ENCODE measurements at places on chromosomes 7 and 10. TPM values are rescaled to one million over a fixed set of nuclear protein-coding genes. Genes with fewer than 3 reads are reported as not detected.

- no peaks in the 10 kb centered on the region for H3K36me3 ChIP-seq
- DNase-seq: no peak
- no peak overlapping the region for H3K4me3 ChIP-seq
- H3K27me3 ChIP-seq: peaks cover 28% of the 10 kb centered on the region
- no peaks in the 10 kb centered on the region for H3K4me1 ChIP-seq
These were observed 2.8 kb downstream of the SPRN start for GRCh38 chr10:133421336-133422222.

- H3K27me3 ChIP-seq: no peaks in the 10 kb centered on the region
- H3K27ac ChIP-seq: no peak overlapping the region
- no peaks in the 10 kb centered on the region for H3K36me3 ChIP-seq
- DNase-seq: no peak
These were observed 518.9 kb upstream of the CELF2 start for GRCh38 chr10:10498781-10499180.

- DNase-seq: no peak
- H3K4me1 ChIP-seq: no peaks in the 10 kb centered on the region
- H3K27ac ChIP-seq: no peak overlapping the region
- H3K27me3 ChIP-seq: no peaks in the 10 kb centered on the region
- H3K4me3 ChIP-seq: no peak overlapping the region
These were observed 23.2 kb upstream of the MTPN start for GRCh38 chr7:136000288-136000913.

DNA sequence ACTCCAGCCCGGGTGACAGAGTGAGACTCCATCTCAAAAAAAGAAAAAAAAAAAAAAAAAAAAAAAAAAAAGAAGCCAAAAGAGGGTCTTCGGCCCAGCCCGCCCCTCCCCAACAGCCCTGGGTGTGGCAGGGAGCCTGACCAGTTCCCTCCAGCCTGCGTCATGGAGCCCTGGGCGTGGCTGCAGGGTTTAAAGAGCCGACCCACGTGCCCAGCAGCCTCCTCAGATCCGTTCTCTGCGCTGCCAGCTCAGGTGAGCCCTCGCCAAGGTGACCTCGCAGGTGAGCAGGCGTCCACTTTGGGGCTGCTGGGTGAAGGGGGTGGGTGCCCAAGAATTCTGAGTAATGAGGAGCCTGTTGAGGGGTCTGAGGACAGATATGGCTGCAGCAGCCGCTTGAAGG lies at the start of gene FXYD4:
TSS of gene FXYD4 (plus strand) at position 219 of the 400 bp plus-strand sequence. CDS start 2,111 bp downstream, outside the sequence.
- peaks cover 15% of the 10 kb centered on the region for H3K4me1 ChIP-seq
- no peak for DNase-seq
- H3K27ac ChIP-seq: no peak within 1 kb of the TSS
- H3K4me3 ChIP-seq: no peak within 1 kb of the TSS
- no peaks in the 10 kb centered on the region for H3K36me3 ChIP-seq

GRCh38 chr7:116436305-116436826 lies 63.2 kb upstream of the CAV2 start:
- H3K4me1 ChIP-seq: no peaks in the 10 kb centered on the region
- DNase-seq: no peak
- no peak overlapping the region for H3K27ac ChIP-seq
- H3K36me3 ChIP-seq: no peaks in the 10 kb centered on the region
- H3K27me3 ChIP-seq: no peaks in the 10 kb centered on the region

GRCh38 chr10:97182288-97182990 lies 3.3 kb downstream of the SLIT1 start:
- peaks cover 100% of the 10 kb centered on the region for H3K27me3 ChIP-seq
- H3K36me3 ChIP-seq: no peaks in the 10 kb centered on the region

DNA sequence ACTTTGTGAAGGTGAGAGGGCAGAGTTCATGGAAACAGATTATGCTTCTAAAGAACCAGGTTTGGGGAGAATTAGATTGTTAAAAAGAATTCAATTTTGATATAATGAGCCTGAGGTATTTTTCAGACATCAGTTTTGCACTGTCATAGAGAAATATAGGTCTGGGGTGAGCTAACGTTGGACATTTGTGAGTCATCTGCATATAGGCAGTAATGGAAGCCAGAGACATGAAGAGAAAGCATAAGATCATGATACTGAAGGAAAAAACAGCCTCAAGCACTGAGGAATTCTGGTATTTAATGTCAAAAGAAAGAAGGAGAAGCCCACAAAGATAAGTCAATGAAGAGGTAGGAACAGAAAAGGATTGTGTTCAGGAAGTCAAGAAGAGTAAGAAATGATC lies 32.4 kb upstream of the COL1A2 start:
- DNase-seq: no peak
- no peak overlapping the region for H3K27ac ChIP-seq
- no peaks in the 10 kb centered on the region for H3K27me3 ChIP-seq
- no peak overlapping the region for H3K4me3 ChIP-seq

DNA sequence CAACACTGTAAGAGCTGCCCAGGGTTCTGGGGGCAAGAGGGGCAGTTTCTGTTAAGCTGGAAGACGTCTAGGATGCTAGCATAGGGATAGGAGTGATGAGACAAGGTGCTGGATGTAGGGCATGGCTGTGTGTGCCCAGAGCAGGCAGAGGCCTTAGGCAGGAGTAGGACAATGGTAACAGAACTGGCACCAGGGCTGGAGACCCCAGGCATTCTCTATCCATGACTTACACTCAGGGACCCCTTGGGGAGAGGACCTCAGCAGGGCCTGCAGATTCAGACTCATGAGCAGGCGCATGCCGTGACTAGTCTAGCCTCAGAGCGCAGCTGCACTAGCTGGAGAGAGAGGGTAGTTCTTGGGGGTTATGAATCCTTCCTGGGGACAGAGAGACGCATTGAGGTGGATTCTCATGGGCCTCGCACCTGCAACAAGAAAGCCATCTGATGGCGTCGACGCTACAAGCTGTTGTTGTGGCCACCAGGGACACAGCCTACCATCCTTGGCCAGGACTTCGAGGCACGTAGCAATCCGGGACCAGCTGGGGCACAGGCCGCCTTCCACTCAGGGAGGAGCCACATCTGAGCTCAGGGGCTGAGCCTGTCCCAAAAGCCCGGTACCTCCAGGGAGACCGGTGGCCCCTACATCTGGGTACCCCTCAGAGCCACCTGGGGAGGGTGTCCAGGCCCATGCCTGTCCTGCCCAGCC lies 474.1 kb downstream of the PTPRN2 start:
- DNase-seq: no peak
- H3K27me3 ChIP-seq: no peaks in the 10 kb centered on the region
- H3K36me3 ChIP-seq: peaks cover 7% of the 10 kb centered on the region
- peaks cover 7% of the 10 kb centered on the region for H3K4me1 ChIP-seq

DNA sequence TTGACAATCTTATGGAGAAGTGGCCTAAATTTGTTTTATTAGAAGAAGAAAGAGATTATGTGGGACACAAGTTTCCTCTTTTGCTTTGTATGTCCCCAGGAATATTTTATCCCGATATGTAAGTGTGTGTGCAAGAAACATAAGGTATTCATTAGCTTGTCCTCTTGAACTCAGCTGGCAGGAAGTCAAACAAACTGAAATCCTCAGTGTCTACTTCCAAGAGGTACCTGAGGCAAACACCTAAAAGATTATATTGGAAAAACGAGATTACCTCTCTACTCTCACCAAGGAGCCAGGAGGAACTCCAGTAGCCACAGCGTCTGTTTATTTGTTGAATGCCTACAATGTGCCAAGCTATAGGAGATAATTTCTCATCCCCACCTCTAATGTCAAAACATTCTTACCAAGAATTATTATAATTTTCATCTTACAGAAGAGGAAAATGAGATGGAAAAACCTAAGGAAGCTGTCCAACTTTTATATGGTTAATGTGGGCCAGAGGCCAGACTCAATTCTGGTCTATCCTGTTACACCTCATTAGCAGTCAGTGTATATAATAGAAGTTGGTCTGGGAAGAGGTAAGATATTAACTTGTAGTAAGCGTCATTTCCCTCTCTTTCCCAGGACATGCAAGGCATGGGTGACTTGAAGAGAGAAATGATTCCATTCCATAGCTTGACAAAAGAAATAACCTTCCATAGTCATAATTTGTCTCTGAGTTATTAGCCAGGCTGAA lies 692.7 kb downstream of the MAGI2 start:
- no peaks in the 10 kb centered on the region for H3K36me3 ChIP-seq
- DNase-seq: no peak
- no peaks in the 10 kb centered on the region for H3K27me3 ChIP-seq
- no peak overlapping the region for H3K4me3 ChIP-seq
- H3K4me1 ChIP-seq: no peaks in the 10 kb centered on the region

GRCh38 chr7:73638911-73639310 lies 14.6 kb upstream of the MLXIPL start:
- no peak for DNase-seq
- no peak overlapping the region for H3K4me3 ChIP-seq
- H3K4me1 ChIP-seq: no peaks in the 10 kb centered on the region

- no peak for DNase-seq
- H3K4me1 ChIP-seq: peaks cover 20% of the 10 kb centered on the region
- peaks cover 26% of the 10 kb centered on the region for H3K27me3 ChIP-seq
These were observed 4.8 kb downstream of the WDR86 start for GRCh38 chr7:151405056-151405455.

- H3K27ac ChIP-seq: no peak overlapping the region
- H3K27me3 ChIP-seq: peaks cover 15% of the 10 kb centered on the region
- peak; percentile 41 for DNase-seq
- peaks cover 32% of the 10 kb centered on the region for H3K4me1 ChIP-seq
- peak overlapping the region; percentile 26 for H3K4me3 ChIP-seq
These were observed 110.6 kb upstream of the EFCAB10 start for GRCh38 chr7:105691680-105692564.

ITPRID1 gene
- total RNA-seq: not detected

GRCh38 chr7:40598915-40599314 lies 464.1 kb downstream of the SUGCT start:
- no peaks in the 10 kb centered on the region for H3K27me3 ChIP-seq
- no peak for DNase-seq
- H3K36me3 ChIP-seq: no peaks in the 10 kb centered on the region
- H3K4me1 ChIP-seq: no peaks in the 10 kb centered on the region

DNA sequence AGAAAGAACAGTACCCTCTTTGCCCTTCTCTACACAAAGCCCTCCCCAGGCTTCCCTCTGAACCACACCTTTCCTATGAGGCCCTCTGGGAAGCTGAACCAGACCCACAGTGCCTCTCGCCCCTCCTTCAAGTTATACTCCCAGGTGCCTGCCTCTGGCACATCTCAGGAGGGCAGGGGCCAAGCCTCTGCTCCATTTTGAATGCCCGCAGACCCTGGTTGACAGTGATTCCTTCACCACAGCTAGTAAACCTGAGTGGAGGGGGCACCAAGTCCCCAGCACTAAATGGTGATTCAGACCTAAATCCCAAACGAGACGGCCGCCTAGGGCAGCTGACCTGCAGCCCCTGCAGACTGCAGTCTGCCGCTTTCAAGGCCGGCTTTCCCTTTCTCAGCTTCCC lies 230.5 kb upstream of the ZNF32 start:
- H3K36me3 ChIP-seq: no peaks in the 10 kb centered on the region
- no peak overlapping the region for H3K4me3 ChIP-seq
- H3K27me3 ChIP-seq: no peaks in the 10 kb centered on the region
- H3K27ac ChIP-seq: no peak overlapping the region
- H3K4me1 ChIP-seq: no peaks in the 10 kb centered on the region

HOXA4 gene
- total RNA-seq: not detected

DNA sequence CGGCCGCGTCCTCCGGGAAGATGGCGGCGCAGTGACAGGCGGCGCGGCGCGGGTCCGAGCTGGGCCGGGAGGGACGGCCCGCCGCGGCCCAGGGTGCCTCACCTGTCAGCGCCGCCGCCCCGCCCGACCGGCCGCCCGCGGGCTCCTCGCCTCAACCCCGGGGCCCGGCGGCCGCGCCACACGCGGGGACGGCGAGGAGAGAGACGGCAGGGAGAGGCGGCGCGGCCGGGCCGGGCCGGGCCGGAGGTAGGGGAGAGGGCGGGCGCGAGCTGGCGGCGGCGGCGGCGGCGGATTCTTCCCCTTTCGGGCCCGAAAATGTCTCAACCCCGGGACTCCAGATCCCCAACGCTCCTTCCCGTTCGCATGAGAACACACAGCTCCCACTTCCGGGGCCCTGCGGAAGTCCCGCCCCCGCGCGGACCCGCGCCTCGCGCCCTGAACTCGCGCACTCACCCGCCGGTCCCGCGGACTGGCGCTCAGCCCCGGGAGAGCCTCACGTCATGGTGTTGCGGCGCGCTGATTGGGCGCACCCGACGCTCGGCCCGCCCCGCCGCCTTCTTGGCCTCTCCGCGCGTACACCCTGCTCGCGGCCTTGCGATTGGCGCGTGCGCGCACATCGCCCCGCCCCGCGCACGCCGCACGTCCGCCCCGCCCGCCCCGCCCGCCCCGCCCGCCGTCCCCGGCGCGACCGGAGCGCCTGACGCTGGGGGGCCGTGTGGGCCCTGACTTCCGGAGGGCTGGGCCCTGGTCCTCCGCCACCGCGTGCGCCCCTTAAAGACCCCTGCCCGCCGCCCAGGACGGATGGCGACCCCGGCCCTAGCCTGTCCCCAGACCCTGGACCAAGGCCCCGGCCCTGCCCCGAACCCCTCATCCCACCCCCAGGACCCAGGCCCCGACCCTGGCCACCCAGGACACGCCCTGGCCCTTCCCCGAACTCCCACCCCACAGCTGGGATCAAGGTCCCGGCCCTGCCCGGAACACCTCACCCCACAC lies at the start of gene LARP4B:
TSS of gene LARP4B (minus strand) at position 380 of the 993 bp plus-strand sequence. CDS start 45,984 bp downstream, outside the sequence.
- peak within 1 kb of the TSS; percentile 99 for H3K4me3 ChIP-seq
- H3K27me3 ChIP-seq: no peaks in the 10 kb centered on the region
- DNase-seq: peak; percentile 99
- no peaks in the 10 kb centered on the region for H3K36me3 ChIP-seq

- H3K36me3 ChIP-seq: no peaks in the 10 kb centered on the region
- peaks cover 14% of the 10 kb centered on the region for H3K4me1 ChIP-seq
- H3K4me3 ChIP-seq: no peak overlapping the region
- H3K27ac ChIP-seq: no peak overlapping the region
- H3K27me3 ChIP-seq: no peaks in the 10 kb centered on the region
- DNase-seq: peak; percentile 85
These were observed 95.5 kb downstream of the CUL2 start for GRCh38 chr10:34994565-34995142.

DNAH11 gene
- total RNA-seq: 0.99 TPM
